ENCODE measurements at places on chromosomes 5 and 9.

DNA sequence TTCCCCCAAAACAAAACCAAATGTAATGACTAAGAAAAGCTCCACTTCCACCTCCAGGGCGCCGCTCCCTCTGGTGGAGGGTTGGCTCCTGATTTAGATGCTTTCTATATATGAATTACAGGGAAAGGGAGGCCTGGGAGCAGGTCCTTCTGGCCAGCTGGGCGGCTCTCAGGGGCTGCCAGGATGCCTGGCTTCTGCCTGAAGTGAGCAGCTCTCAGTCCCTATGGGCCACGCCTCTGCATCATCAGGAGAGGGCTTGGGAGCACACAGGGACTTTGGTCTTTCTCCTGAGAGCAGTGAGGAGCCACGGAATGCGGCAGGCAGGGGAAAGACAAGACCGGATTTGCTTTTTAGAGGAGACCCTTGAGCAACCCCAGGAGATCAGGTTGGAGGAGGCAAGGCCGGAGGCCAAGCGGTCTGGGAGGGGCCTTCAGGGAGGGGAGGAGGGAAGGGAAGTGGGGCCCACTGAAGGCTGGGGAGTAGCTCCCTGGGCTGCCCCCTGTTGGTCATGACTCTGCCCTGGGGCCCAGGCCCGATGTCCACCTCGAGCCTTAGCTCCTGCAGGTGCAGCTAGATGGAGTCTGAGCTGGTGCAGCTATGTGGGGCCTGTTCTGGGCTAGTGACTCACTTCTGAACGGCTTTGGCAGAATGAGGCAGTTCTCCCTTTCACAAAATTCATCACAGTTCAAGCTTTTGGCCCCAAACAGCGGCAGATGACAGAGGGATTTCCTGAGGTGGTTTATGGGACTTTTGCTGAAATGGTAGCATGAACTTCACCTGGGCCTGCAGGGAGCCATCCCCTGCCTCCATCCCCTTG, 11.3 kb upstream of the GRHPR start:
- peaks cover 14% of the 10 kb centered on the region for H3K4me1 ChIP-seq
- H3K36me3 ChIP-seq = no peaks in the 10 kb centered on the region
- no peak overlapping the region for H3K4me3 ChIP-seq
- no peak for DNase-seq

DNA sequence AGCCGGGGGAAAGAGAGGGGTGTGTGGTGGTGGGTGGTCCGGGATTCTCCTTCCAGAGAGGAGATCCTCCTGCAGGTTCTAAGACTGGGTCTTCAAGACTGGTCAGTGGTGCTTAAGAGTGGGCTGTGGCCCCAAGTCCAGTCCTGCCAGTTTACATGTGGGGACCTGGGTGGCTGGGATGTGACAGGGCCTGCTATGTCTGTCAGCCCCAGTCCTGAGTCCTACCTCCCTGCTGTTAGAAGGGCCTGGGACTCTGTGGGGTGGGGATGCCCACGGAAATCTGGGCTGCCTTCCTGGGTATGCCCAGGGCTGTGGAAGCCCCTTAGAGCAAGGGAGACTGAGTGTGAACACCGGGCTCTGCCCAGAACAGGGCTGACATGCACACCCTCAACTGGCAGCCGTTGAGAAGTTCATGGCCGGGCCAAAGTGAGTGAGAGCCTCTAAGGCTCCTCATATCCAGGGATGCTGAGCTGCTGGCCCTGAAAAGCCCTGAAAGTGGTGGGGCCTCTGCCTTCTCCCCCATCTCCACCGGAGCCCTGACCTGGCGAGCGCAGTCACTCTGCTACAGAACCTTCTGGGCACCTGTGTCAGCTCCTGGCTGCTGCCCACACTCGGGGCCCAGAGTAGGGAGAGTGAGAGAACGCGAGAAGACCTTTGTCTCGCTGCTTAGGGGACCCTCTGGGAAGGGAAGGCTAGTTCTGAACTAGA, 1.7 kb downstream of the PHF2 start:
- peak overlapping the region; percentile 84 for H3K27ac ChIP-seq
- no peak for DNase-seq
- H3K4me3 ChIP-seq = peak overlapping the region; percentile 83
- peaks cover 6% of the 10 kb centered on the region for H3K27me3 ChIP-seq

GRCh38 chr9:35510754-35511428, 21.0 kb downstream of the RUSC2 start:
- H3K27me3 ChIP-seq = no peaks in the 10 kb centered on the region
- H3K4me3 ChIP-seq = no peak overlapping the region
- no peak overlapping the region for H3K27ac ChIP-seq
- DNase-seq = no peak

DNA sequence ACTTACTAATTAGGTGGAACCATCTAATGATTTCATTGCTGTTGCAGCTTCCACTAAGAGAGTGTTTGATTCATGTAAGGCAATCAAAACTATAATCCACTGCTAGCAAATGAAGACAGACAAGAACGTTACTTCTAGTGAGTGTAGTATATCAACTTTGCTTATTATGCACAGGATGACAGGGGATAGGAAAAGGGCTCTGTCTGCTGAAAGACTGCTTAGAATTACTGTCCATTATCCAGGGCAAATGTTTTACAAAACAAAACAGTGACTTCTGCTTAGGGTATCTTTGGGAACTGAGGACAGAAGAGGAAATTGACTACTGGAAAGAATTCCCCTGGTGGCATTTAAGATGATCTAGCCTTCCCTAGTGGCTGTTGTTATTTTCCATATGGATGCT, 40.2 kb downstream of the PLPPR1 start:
- no peaks in the 10 kb centered on the region for H3K36me3 ChIP-seq
- DNase-seq = no peak
- H3K27ac ChIP-seq = no peak overlapping the region

DNA sequence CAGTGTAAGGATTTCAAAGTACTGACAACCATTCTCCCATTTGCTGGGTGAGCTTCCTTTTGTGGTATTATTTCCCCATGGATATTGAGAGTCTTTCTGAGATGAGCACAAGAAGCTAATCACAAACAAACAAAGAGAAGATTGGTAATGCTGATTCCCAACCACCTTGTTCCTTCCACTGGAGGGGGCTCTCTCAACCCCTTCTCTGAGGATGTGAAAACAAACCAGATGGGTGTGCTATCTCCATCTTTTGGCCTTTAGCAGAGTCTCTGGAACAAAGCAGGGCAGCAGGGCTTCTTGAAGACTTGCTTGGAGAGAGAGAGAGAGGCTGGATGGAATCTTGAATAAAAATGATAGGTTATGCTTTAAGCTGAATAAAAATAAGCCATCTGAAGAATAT, 576.7 kb upstream of the ZNF462 start:
- H3K36me3 ChIP-seq = no peaks in the 10 kb centered on the region
- no peak for DNase-seq
- no peak overlapping the region for H3K4me3 ChIP-seq
- no peaks in the 10 kb centered on the region for H3K27me3 ChIP-seq
- no peak overlapping the region for H3K27ac ChIP-seq

- DNase-seq = no peak
- H3K36me3 ChIP-seq = peaks cover 5% of the 10 kb centered on the region
- H3K27ac ChIP-seq = no peak overlapping the region
- no peaks in the 10 kb centered on the region for H3K27me3 ChIP-seq
- H3K4me3 ChIP-seq = no peak overlapping the region
- peaks cover 39% of the 10 kb centered on the region for H3K4me1 ChIP-seq
These were observed 183.8 kb downstream of the NR3C1 start for GRCh38 chr5:143219696-143220095.

DNA sequence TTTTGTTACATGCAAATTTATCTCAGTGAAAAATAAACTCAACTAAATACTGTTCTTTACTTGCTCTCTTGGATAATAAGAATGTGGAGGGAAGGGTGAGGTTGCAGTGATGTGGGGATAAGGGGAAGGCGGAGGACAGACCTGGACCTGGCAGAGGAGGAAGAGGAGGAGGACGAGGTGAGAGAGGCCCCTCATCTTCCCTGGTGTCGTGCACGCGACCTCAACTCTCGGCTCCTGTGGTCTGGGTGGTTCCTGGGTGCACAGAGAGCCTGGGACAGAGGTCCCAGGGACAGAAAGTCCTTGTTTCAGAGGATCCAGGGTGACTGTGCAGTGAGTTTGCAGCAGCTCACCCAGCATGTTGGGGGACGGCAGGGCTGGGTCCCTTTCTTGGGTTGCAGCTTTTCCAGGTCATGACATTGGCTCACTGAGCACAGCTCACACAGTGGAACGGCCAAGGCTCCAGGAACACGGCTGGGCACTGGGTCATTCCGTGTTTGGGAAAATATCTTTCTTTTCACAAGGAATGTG, 37.7 kb upstream of the LPCAT1 start:
- H3K4me3 ChIP-seq = no peak overlapping the region
- H3K27ac ChIP-seq = no peak overlapping the region
- H3K27me3 ChIP-seq = peaks cover 7% of the 10 kb centered on the region
- no peaks in the 10 kb centered on the region for H3K36me3 ChIP-seq

DNA sequence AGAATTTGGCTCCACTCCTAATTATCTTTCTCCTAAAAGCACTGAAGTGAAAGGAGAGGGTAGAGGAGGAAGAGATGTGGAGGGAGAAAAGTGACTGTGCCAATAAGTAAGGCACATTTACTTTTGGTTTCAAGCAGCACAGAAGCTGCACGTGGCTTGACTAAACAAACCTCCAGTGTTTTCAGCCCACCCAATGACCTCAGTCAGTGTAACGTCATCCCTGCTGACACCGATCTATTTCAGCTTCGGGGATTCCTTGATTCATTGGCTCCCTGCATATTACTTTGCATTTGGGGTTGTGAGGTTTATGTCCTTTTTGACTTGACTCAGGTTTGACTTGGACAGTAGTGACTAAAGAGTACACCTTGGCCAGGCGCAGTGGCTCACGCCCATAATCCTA, 35.6 kb upstream of the NIM1K start:
- peaks cover 20% of the 10 kb centered on the region for H3K4me1 ChIP-seq
- no peaks in the 10 kb centered on the region for H3K27me3 ChIP-seq
- DNase-seq = no peak
- H3K36me3 ChIP-seq = peaks cover 60% of the 10 kb centered on the region

GRCh38 chr9:23232831-23233230, 593.2 kb downstream of the ELAVL2 start:
- no peaks in the 10 kb centered on the region for H3K36me3 ChIP-seq
- no peak for DNase-seq
- H3K27me3 ChIP-seq = no peaks in the 10 kb centered on the region
- H3K4me1 ChIP-seq = no peaks in the 10 kb centered on the region
- H3K27ac ChIP-seq = no peak overlapping the region
- no peak overlapping the region for H3K4me3 ChIP-seq

DNA sequence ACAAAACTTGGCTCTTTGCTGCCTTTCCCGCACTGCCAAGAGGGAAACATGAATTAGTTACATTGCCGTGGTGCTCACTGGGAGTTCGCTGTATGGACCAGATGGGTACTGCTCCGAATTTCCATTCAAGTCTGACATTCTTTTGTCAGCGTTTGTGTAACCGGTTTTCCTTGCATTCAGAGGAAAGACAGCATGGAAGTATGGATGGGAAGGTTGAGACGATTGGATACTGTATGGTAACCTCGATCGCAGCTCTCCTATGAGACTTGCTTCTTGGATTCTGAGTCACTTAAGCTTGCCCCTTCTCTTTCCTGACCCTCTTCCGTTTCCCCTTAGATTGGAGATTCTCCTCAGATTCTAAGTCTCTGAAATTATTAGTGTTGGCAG, 625 bp upstream of the UBLCP1 start:
- peaks cover 4% of the 10 kb centered on the region for H3K27me3 ChIP-seq
- no peak for DNase-seq
- H3K27ac ChIP-seq = peak overlapping the region; percentile 96
- peak overlapping the region; percentile 95 for H3K4me3 ChIP-seq
- peaks cover 38% of the 10 kb centered on the region for H3K36me3 ChIP-seq

- no peak overlapping the region for H3K27ac ChIP-seq
- H3K4me3 ChIP-seq = no peak overlapping the region
- no peak for DNase-seq
- H3K27me3 ChIP-seq = peaks cover 59% of the 10 kb centered on the region
- no peaks in the 10 kb centered on the region for H3K36me3 ChIP-seq
- no peaks in the 10 kb centered on the region for H3K4me1 ChIP-seq
These were observed 12.8 kb upstream of the SLC9A3 start for GRCh38 chr5:537098-537497.

DNA sequence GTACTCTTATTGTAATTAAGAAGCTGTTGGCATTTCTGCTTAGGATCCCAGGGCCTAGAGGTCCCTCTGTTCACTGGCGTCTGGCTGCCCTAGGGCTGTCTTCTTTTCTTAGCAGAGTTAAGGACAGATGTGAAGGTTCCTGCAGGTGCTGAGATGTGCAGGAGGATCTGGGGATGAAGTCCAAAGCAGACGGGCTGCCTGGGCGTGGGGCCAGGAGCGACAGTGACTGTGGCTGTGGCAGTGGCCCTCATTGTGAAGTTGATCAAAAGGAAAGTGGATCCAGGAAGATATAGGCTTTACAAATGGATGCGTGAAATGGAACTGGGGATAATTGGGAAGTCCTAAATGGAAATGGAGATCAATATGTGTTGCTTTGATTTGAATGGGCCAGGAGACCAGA, 19.1 kb upstream of the SH3PXD2B start:
- H3K27me3 ChIP-seq = peaks cover 14% of the 10 kb centered on the region
- H3K4me3 ChIP-seq = no peak overlapping the region
- no peak for DNase-seq
- no peaks in the 10 kb centered on the region for H3K4me1 ChIP-seq

GRCh38 chr5:10277773-10278630, 27.9 kb downstream of the CCT5 start:
- H3K4me3 ChIP-seq = no peak overlapping the region
- peaks cover 19% of the 10 kb centered on the region for H3K4me1 ChIP-seq
- peaks cover 29% of the 10 kb centered on the region for H3K27me3 ChIP-seq
- H3K36me3 ChIP-seq = no peaks in the 10 kb centered on the region
- no peak overlapping the region for H3K27ac ChIP-seq

DNA sequence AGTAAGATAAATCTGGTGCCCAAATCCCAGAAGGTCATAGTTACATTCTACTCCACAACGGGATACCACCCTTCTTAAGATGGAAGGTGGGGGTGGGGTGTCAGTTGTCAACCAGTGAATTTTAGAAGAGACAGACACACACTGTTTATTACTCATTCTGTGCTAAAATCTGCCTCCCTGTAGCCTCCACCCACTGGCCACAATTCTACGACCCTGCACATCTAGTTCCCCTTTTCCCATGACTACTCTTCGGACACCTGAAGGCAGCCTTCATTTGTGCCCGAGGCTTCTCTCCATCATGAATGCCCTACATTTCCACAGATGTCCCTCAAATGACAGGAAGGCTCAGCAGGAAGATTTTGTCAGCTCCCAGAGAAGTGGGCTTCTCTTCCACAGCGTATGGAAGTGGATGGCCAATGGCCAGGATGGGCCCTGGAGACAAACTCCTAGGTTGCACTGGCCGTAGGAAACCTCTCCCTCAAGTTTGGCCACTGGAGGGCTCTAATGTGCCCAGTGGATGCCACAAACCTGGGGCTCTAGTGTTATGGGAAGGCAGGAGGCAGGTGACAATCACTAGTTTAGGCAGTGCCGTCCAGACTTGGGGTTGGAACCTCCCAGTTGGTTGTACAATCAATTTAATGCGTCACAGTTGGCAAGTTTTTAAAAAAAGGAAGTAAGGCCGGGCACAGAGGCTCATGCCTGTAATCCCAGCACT, 46.6 kb downstream of the PTPN3 start:
- H3K4me3 ChIP-seq = no peak overlapping the region
- peaks cover 52% of the 10 kb centered on the region for H3K27me3 ChIP-seq
- no peak for DNase-seq
- peaks cover 11% of the 10 kb centered on the region for H3K4me1 ChIP-seq
- H3K36me3 ChIP-seq = no peaks in the 10 kb centered on the region

- no peak overlapping the region for H3K4me3 ChIP-seq
- H3K27ac ChIP-seq = no peak overlapping the region
- H3K27me3 ChIP-seq = no peaks in the 10 kb centered on the region
- peaks cover 21% of the 10 kb centered on the region for H3K36me3 ChIP-seq
- no peak for DNase-seq
These were observed 17.0 kb downstream of the UTP15 start for GRCh38 chr5:73582285-73583145.

- H3K27me3 ChIP-seq = no peaks in the 10 kb centered on the region
- no peak overlapping the region for H3K4me3 ChIP-seq
- H3K27ac ChIP-seq = no peak overlapping the region
- no peak for DNase-seq
These were observed 5.6 kb downstream of the RBM27 start for GRCh38 chr5:146208916-146209522.

Measured in activated naive CD4-positive, alpha-beta T cell treated with anti-CD3 and anti-CD28 coated beads, Interleukin-2, amount 10 ng/mL, durations not matched to agents 7 days and 5 days (primary cell).